ENCODE measurements at places on chromosomes 3 and 15.

GRCh38 chr3:17057321-17057720, 172.6 kb downstream of the PLCL2 start:
- peak; percentile 6 for DNase-seq

GRCh38 chr3:146839727-146840375, 234.7 kb upstream of the PLSCR5 start:
- DNase-seq = no peak

DNA sequence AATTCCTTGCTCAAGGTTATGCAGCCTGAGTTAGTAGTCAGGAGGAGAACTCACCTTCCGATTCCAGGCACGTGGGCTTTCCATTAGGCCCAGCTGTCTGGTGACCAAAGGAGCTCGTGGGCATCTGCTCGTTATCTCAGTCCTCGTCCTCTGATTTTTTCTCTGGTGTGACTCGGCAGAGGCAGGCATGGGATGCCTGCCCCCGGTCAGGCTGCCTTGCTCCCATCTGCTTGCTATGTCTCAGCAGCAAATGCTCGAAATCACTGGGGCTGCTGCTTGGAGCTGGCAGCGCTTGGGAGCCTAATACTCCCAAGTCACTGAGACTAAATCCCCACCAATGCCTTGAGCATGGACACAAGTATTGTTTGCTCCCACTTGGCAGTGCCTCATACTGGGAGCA, 84.5 kb upstream of the NMNAT3 start:
- DNase-seq = no peak

GRCh38 chr3:4999531-5000184, 20.4 kb downstream of the BHLHE40 start:
- DNase-seq = no peak

DNA sequence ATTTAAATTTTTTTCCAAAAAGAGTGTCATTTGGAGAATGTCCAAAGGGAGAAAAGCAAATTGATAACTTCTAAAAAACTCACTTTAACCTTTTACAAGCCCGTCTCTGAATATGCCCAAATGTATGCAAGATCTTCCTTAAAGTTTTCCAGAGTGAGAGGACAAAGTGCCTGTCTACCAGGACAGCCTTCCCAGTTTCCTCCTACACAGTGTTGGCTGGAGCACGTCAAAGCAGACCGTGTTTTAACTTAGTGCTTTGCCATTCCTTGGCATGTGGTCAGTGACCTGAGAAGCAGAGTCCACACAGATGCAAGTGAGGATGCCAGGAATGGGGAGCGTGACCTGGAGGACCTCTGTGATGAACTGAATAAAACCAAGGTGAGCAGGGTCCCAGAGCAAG, 245.7 kb downstream of the FAM43A start:
- no peak for DNase-seq

DNA sequence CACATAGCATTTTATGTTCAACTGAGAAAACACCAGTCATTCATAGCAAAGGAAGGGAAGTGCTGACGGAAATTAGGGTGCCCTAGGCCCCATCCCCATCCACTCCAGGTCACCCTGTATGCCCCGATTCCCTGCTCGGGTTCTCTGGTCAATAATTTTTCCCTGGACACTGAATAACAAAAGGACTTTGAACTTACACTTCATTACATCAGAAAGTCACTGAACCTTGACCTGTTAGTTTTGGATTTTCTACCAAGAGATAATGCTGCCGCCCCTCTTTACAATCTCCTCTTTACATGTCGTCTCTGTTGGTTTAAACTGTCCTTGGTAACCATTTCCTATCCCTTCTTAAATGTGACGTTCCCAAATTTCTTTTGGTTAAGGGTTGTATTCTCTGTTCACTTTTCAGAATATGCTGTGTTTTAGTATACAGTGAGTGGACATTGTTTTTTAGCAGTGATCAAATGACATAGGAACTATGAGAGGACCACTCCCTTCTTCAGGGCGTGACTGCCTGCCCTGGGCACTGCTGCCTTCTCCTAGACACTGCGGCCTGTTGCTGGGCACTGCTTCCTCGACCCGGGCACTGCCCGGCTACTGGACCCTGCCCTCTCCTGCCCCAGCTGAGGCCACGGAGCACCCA, 13.6 kb upstream of the AHSG start:
- no peak for DNase-seq

DNA sequence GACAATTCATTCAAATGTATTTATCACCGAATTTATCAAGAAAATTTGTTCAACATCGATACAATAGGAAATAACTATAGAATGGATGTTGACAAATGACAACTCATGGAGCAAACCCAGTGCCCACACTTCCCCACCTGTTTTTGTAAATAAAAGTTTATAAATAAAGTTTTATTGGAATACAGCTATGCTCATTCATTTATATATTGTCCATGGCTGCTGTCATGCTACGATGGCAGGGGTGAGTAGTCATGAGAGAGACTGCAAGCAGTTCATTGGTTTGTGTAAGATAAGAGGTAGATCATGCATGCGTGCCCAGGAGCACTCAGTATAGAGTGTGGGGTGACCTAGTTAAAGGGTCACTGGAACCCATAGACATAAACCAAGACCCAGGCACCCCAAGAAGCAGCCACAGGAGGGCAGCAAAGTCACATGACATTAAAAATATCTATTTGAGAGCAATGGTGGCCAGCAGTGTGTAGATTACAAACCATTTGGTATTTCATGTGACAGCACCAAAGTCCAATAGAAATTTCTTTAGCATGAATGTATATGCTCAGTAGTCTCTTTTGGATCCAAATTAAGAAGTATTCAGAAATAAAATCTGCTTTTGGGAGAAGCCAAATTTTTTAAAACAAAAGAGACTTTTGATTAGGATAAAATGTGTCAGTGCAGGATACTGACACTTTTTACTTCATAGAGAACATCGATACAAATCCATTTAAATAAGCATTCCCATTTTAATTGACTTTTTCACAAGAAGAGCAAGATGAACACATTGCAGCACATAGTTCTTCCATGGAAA, 794.8 kb downstream of the MCTP2 start:
- DNase-seq = no peak

- no peak for DNase-seq
These were observed 293.8 kb downstream of the CHST2 start for GRCh38 chr3:143413372-143413771.

GRCh38 chr3:123627673-123628670, 43.1 kb upstream of the HACD2 start:
- peak; percentile 31 for DNase-seq

- DNase-seq = no peak
These were observed 923.6 kb downstream of the TUSC7 start for GRCh38 chr3:117633207-117633606.

- DNase-seq = no peak
These were observed 63.6 kb downstream of the OSTN start for GRCh38 chr3:191262650-191263049.

DNA sequence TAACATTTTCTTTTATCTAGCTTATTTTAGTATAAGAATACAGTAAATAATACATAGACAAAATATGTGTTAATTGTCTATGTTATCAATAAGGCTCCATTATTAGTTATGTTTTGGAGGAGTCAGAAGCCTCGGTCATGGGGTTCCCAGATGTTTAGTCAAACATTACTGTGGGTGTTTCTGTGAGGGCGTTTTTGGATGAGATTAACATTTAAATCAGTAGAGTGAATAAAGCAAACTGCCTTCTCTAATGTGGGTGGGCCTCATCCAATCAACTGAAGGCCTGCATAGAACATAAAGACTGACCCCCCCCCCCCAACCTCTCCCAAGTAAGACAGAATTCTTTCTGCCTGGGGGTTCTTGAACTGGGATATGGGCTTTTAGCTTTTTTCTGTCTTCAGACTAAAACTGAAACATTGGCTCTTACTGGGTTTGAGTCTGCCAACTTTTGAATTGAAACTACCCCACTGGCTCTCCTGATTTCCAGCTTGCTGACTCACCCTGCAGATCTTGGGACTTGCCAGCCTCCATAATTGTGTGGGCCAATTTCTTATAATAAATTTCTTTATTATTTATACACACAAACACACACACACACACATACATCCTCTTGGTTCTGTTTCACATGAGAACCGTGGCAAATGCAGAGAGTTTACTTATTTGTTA, 192.0 kb downstream of the TPRG1 start:
- no peak for DNase-seq

DNA sequence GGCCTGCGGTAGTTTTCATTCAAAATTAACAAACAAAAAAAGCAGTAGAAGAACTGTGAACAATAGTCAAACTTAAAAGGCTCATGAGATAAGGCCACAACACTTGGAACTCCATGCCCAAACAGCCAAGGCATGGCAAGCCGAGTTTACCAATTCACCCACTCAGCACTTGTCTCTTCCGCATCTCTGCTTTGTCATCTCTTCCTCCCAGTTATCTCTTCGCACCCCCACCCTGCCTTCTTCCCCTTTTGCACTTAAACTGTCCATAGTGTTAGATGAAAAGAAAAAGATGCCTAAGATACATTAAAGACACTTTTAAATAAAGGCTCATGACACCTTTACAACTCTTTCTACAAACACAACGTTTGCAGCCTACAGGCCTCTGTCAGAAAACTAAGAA, 11.1 kb downstream of the TLE3 start:
- DNase-seq = no peak

- DNase-seq = no peak
These were observed 689.6 kb downstream of the MECOM start for GRCh38 chr3:168973897-168974296.

GRCh38 chr3:143536817-143537535, 311.3 kb downstream of the SLC9A9 start:
- DNase-seq = no peak

GRCh38 chr3:142285083-142285517, 59.7 kb upstream of the GK5 start:
- DNase-seq = no peak

DNA sequence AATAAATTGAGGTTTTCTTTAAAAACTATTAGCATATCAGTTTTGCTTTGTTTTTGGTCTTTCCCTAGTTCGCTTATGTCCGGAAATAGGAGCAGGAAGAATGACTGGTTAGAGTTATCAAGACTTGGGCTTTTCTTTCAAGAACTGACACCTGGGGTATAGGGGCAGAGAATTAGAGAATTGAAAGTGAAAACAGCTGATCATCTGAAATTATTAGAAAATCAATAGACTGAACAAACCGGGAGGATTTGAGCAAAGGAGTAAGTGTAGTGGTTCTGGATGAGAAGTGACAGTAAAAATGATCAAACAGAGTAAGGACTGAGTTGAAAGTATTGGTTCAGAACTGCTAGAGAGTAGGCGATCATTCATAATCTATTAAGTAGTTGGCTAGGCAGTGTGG, 6.0 kb downstream of the MINDY2 start:
- no peak for DNase-seq

DNA sequence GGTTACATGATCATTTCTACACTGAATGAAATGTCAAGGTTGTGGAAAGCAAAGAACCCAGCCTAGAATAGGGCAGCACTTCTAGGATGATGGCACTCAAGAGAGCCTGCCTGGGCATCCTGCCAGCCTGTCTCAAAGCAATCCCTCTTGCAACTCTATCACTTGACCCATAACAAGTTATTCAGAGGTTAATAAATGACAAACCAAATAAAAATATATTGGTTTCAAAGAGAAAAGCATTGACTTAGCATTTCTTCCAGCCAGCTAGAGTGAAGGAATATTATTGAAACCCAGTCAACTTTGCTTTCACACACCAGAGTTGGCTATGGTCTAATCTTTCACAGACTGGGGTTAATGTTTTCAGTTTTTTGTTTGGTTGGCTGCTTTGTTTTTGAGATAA, 214.6 kb upstream of the UBE2E2 start:
- DNase-seq = peak; percentile 16

DNA sequence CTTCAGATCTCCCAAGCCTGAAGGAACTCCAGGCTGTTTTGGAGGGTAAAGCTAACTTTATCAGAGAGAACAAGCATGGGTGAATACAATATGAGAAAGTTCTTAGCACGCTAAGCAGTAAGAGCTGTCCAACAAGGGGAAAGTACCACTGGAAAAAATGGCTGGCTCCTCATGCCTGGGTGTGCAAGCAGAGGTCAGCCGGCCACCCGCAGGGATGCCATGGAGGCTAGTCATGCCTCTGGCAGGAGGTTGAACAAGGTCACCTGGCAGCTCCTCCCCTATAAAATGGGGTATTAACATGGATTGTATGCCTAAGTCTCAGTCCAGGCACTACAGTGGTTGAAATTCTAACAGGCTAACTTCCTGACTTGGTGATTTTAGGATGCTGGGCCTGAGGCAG, 75.4 kb upstream of the SLC6A1 start:
- no peak for DNase-seq

DNA sequence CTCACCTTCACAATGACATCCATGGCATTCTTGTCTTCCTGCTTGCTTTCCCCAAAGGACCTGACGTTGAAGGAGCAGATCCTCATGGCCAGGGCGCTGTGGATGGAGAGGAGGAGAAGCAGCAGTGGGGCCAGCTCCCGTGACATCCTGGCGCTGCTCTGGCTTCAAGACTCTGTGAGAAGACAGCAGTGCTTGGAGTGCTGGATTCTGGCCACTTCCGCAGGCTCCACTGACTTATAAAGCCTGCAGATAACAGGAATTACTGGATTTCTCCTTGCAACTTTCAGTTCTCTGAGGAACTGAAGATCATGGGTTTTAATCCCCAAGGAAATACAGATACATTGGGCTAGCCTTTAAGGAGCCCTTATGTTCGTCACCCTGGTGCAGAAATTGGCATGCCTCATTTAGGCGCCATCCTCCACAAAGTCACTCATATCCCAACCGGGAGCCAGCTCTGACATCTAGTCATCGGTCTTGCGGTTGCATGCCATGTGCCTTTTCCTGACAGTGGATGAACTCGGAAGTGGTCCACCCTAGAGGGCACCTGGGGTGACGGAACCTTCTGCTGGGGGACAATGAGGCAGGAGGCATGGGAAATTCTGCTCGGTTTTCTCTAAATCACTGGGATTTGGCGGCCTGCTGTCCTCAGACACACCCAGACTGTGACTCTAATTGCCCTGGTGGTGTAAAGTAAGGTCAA, at the start of gene DNASE1L3:
Gene DNASE1L3, minus strand, starts transcription at position 212 of the 700 bp plus-strand sequence. Its CDS starts 66 bp downstream, at position 146.
- no peak for DNase-seq

DNA sequence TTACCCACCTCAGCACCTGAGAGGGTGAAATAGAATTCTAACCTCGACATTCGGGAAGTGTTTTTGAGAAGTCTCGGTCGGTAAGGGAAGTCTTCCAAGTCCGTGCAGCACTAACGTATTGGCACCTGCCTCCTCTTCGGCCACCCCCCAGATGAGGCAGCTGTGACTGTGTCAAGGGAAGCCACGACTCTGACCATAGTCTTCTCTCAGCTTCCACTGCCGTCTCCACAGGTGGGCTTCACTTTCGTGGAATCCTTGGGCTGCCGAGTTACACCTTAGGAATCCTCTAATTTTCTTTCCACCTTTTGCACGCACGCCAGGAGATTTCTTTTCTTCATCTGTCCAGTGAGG, 775 bp downstream of the CCNDBP1 start:
- DNase-seq = no peak

GRCh38 chr3:129023909-129024308, 22.8 kb downstream of the EFCC1 start:
- DNase-seq = peak; percentile 18

All from NCI-H1092 treated with DMSO at 0.1 percent for 48 hours (cell line).